ENCODE measurements at places on chromosomes 5 and 9. TPM values are rescaled to one million over a fixed set of nuclear protein-coding genes. Genes with fewer than 3 reads are reported as not detected.

SERF1A gene
- total RNA-seq: 9.5 TPM

GRCh38 chr9:1077616-1078015, 27.5 kb downstream of the DMRT2 start:
- H3K4me3 ChIP-seq: no peak overlapping the region
- DNase-seq: no peak

- no peaks in the 10 kb centered on the region for H3K4me1 ChIP-seq
- no peaks in the 10 kb centered on the region for H3K36me3 ChIP-seq
- DNase-seq: no peak
- no peak overlapping the region for H3K27ac ChIP-seq
- H3K27me3 ChIP-seq: no peaks in the 10 kb centered on the region
These were observed 20.2 kb upstream of the TLE4 start for GRCh38 chr9:79551586-79551985.

DNA sequence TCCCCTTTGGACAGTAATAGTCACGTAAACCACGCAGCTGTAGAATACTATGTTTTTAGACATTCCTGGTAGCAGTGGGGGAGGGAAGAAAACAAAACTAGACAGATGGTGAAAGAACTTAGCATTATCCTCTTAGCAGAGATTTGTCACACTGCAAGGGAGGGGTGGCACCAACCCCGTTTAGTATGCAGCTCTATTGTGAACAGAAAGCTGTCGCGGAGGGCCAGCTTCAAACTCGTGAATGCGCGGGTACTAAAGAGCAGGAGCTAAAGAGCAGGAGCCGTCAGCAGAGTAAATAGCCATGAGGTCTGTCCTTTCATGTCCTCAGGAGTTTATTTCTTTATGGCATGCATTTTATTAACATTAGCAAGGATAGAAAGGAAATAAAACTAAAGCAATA, 141.9 kb upstream of the SLC12A2 start:
- H3K4me1 ChIP-seq: no peaks in the 10 kb centered on the region
- DNase-seq: no peak

- no peak for DNase-seq
- H3K36me3 ChIP-seq: no peaks in the 10 kb centered on the region
- peak overlapping the region; percentile 62 for H3K27ac ChIP-seq
- H3K27me3 ChIP-seq: no peaks in the 10 kb centered on the region
- H3K4me1 ChIP-seq: peaks cover 3% of the 10 kb centered on the region
These were observed 50.5 kb downstream of the GADD45G start for GRCh38 chr9:89655056-89655989.

Measured in uterus (tissue), 4 donors.